Activated CD4-positive, alpha-beta T cell treated with anti-CD3 and anti-CD28 coated beads for 24 hours (primary cell): ENCODE measurements at places on chromosomes 3 and 15.

DNA sequence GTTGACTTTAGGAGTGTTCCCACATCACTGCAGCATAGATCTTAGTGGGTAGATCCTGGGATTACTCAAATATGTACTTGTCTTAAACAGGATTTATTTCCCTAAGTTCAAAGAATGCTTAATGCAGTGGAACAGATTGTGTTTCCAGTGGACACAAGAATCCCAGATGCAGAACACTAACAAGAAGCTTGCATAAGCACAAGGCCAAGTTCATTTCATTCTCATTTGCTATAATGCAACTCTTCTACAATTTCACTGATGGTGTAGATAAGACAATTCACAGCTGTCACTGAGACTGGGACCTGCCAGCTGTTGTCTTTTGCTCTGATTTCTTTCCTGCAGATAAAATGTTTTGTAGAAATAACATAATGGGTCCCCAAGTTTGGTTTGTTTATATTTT lies 225.6 kb downstream of the NFKBIZ start:
- no peak for DNase-seq

DNA sequence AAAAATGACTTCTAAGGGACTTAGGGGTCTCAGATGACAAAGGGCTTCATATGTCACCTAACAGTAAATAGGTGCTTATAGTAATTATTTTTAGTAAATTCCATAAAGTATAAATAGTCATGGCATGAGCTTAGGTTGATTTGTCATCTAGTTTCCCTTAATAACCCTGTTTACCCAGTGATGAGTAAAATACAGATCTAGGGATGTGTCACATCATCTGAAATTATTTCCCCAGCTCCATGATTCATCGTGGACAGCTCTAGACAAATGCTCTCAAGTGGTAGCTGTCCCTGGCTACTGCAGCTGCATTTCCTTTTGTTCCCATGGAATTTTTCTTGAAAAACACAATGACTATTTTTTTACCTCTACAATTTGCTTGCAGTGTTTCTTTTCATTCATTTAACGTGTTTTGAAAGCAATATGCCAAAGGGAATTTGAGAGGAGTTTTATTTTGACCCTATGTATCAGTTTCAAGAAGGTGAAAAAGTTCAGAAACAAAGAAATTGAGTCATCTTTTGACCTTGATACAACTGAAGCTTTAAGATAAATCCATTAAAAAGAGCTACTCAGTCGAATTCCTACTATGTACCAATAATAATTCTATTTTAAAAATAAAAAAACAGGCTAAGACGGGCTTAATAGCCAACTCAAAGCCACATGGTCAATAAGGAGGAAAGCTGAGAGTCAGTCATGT lies 241.6 kb downstream of the KCNMB2 start:
- DNase-seq, result no peak

GRCh38 chr15:74696398-74696729 lies 540 bp upstream of the EDC3 start:
- DNase-seq, result no peak

- DNase-seq, result no peak
Observed at GRCh38 chr15:74884428-74885223, 5.2 kb upstream of the MPI start.

DNA sequence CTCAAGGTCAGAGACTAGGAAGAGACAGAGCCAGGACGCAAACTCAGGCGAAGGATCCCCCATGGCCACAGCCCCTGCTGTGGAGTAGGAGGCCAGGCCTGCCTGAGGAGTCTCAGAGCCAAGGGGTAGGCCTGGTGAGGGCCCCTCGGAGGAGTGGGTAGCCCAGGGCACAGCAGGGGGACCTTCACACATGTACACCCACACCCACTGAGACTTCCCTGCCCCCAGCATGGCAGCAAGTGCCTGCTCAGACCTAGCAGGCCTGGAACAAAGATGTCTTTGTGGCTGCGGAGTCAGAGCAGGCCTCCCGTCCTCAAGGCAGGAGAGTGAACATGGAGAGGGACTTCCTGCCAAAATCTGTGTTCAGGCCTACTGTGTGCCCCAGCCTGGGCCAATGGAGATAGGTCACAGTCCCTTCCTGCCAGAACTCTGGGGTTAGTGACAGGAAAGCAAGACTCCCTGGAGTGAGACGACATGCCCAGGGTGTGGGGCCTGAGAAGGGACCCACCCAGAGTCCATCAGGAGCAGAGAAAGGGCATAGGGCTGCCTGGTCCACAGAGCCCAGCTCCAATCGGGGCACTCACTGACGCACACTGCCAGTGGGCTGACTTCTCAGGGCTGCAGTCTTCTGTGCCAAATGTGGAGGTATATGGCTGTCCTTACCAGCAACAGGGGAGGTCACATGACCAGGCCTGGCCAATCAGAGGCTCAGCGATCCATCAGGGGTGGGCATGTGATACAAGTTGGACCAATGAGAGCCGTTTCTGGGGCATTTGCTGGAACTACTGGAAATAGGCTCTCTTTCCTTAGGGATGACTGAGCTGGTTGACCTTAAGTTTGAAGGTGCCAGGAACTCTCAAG lies 2.3 kb downstream of the GRIP2 start:
- DNase-seq, result no peak

DNA sequence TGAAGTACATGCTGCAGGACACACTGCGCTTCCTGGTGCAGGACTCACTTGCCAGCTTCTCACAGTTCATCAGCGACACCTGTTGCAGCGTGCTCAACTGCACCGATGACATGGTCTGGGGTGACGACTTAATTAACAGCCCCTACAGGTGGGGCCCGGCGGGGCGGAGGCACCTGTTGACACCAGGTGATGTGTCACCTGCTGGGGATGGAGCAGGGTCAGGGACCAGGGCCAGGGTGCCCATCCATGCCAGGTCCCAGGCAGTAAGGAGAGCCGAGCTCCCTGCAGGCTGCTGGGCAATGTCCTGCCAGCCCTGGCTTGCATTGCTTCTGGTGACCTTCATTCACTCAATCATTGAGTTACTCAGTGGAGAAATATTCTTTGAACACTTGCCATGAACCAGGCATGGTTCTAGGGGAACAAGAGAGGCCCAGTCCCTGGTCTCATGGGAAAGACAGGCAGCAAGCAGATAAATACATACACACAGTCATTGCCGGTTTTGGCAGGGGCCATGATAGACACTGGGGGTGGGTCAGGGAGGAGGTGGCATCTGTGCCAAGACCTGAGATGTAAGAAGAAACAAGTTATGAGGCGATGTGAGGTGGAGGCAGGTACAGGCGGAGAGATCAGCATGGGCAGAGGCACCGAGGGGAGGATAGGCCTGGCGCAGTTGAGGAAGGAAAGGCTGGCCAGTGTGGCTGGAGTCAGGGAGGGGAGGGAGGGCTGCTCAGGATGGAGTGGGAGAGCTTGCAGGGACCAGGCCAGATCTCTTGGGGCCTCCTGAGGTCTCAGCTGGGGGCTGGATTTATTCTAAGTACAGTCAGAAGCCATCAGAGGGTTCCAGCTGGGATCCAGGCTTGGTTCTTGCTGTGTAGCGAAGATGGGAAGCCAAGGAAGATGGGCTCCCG lies 30.8 kb downstream of the DNAH1 start:
- no peak for DNase-seq
